ENCODE measurements at places on chromosomes 4 and X. TPM values are rescaled to one million over a fixed set of nuclear protein-coding genes. Genes with fewer than 3 reads are reported as not detected.

DNA sequence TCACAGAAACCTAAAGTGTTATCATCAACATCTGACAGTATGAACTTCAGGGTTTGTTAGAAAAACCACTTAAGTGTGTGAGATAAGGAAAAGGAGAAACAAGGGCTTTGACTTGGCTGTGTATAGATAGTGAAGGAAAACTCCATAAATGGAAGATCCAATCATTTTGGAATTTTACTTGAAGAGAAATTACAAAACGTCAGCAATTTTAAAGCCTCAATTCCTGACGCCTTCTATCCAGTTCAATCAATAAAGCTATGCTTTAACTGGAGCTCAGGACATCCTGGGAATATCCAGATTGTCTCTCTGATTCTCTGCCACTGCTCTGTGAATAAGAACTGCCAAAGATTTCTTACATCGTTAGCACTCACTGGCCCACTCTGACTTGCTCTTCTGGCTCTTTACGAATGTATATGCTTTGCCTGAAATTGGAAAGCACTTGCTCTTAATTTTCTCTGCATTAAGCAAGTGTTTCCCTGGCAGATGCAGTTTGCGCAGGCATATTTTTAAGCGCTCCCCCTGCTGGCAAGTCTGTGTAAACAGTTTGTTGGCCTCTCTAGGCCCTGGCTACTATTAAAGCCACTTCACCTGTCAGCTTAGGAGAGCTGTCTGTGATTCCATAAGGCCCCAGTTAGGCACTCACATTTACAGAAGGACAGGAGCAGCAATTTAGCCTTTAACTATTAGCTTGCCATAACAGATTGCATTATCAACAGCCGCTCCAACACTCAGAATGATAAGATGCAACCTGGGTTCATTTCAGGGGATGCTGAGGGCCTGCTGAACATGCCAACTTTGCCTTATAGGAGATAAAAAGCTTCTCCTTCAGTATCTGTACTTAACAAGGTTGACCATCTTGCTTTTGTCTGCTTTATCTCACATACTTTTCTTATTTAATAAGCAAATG lies 251.4 kb upstream of the DDX53 start:
- peak; percentile 20 for DNase-seq

- no peak for DNase-seq
These were observed 192.8 kb downstream of the SMIM20 start for GRCh38 chr4:26106776-26107175.

- DNase-seq: peak; percentile 50
These were observed 8.4 kb upstream of the ELF4 start for GRCh38 chrX:130118441-130119311.

DNA sequence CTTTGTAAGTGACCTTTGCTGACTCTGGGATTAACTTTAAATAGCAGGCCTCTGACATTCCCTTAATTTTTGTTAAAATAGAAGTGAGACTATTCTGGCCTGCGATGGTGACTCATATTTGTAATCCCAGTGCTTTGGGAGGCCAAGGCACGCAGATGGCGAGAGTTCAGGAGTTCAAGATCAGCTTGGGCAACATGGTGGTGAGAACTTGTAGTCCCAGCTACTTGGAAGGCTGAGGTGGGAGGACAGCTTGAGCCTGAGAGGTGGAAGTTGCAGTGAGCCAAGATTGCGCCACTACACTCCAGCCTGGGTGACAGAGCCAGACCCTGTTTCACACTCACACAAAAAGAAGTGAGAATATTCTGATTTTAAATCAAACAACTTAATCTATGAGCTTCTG lies 27.3 kb downstream of the ZNF330 start:
- peak; percentile 42 for DNase-seq

GRCh38 chr4:163166041-163166579 lies 580 bp downstream of the NAF1 start:
- DNase-seq: peak; percentile 47

- no peak for DNase-seq
These were observed 30.4 kb downstream of the BOD1L1 start for GRCh38 chr4:13597141-13597540.

DNA sequence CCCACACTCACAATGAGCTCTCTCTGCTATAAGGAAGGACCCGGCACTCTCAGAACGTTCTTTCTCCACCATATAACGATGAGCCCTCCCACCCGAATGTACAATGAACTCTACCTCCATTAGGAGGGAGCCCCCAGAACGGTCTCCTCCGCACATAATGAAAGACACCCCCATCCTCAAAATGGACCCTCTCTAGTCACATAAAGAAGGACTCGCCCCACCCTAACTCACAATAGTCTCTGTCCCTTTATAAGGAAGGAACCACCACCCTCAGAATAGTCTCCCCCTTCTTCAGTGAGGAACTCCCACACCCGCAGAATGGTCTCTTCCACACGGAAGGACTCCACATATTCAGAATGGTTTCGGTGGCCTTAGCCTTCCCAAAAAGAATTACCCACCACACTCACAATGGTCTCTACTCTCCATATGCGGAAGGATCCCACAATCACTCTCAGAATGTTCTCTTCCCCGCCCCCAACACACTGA lies 477 bp downstream of the SLC35A2 start:
- DNase-seq: no peak

- DNase-seq: no peak
These were observed 94.5 kb downstream of the RASGEF1B start for GRCh38 chr4:81377191-81377590.

DNA sequence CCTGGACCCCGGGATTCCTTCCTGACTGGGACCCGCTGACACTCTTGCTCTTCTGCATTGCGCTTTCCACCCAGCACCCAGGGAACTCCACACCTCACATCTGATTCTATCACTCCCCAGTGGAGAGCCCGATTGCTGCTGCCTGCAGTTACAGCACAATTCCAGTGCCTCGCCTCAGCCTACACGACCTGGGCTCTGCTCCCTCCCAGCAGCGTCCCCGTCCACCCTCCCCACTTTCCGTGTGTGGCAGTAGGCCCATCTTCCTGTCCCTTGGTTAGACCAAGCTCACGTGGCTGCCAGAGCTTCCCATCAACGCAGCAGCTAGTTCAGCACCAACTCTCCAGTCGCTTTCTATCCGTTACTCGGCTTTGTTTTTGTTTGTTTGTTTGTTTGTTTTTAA lies 66.6 kb upstream of the SORBS2 start:
- DNase-seq: no peak

- no peak for DNase-seq
These were observed 3.3 kb upstream of the EPGN start for GRCh38 chr4:74305000-74305399.

DNA sequence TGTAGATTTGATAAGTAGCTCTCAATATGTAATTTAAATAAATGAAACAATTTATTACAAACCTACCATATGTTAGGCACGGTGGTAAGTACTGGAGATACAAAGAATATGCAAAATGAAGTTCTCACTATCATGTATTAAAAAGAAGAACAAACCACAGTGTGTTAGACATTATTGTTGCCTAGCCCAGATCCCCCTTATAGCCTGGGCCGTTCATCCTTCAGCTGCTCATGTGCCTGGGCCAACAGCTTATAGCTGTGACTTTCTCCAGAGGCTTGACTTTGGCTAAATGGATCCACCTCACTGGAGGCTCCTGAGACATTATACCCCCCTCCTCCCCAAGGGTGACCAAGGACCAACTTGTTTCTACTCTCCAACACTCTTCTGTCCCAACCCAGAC lies 29.8 kb upstream of the CCNG2 start:
- DNase-seq: no peak

GRCh38 chrX:41386222-41386990 lies 52.4 kb downstream of the DDX3X start:
- no peak for DNase-seq

GRCh38 chr4:47499700-47500099 lies 14.6 kb downstream of the ATP10D start:
- DNase-seq: no peak

GRCh38 chr4:119207051-119207450 lies 5.5 kb upstream of the USP53 start:
- no peak for DNase-seq

DNA sequence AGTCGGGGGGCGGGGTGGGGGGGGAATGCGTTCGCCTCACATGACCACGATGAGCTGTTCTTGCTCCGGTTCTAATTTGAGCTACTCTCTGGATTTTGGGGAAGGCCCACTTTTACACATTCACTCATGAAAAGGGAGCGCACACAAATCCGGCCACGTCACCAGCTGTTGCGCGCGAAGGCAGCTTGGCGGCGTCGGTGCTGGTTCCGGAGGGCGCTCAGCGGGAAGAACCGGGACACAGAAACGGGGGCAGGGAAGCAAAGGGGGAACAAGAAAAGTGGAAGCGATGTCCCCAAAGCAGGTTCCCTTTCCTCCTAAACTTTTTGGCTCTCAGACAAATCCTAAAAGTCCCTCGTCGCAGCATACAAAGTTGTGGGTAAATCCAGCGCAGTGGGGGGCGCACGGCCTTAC lies 605 bp downstream of the ANXA5 start:
- peak; percentile 76 for DNase-seq

GRCh38 chrX:10574663-10575062 lies 45.7 kb downstream of the MID1 start:
- peak; percentile 11 for DNase-seq

DNA sequence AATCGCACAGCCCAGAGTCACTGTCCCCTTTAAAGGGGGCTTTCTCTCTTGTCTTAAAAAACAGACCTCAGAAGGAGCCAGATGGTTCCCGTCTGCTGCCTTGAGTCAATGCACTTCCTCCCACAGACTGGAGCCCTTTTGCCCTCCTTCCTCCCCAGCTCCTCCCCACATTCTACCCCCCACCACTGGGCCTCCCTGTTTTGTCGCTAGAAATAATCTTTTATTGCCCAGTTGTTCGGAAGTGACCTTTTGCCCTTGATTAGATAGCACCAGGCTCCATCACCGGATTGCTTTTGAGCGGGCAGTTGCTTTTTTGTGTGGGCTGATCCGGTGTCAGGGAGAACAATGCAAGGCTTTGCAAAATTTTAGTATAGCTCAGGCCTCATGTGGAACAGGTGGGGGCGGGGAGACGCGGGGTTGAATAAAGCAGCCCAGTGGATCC lies 47.7 kb downstream of the SPRY1 start:
- no peak for DNase-seq

DNA sequence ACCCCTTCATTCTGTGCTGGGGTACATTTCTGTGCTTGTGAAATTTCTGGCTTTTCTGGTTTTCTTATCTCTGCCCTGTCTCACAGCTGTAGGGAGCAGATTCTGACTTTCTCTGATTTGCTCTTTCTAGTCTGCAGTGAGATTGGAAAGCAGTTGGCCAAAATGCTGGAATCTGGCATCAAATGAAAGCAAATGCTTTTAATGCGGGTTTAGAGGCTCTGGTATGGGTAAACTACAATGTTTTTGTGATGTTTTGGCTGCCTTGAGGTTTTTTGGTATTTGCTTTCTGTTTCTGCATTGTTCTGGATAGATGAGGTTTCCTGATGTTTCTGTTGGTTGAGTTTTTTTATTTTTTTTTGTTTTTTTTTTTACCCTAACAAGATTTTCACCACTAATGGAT lies 23.8 kb downstream of the SMIM20 start:
- no peak for DNase-seq

- no peak for DNase-seq
These were observed 544.3 kb downstream of the TRIML1 start for GRCh38 chr4:188683571-188683970.

DNA sequence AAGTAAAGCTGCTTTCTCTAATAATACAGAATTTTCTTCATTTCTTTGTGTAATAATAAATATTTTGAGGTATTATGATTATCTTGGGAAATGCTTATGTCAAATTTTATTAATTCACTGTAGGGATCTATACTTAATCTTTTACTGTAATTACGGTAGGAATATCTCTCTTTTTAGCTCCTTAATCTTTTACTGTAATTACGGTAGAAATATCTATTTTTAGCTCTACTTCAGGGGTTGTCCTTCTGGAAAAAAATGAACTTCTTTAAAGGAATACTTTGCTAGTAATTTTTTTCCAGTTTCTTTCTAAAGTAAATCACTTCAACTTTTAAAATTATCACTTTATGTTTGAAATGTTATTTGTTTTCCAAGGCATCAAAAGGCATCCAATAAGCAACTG lies 2229.4 kb upstream of the AGA start:
- DNase-seq: no peak

GRCh38 chr4:98290511-98290910 lies 29.3 kb downstream of the RAP1GDS1 start:
- no peak for DNase-seq

The UGT2A3 gene
- not detected for total RNA-seq

The ANKRD37 gene
- total RNA-seq: 20.6 TPM

The USP26 gene
- total RNA-seq: 20.9 TPM

The TMPRSS11F gene
- total RNA-seq: not detected

The GPC3 gene
- not detected for total RNA-seq

The CD38 gene
- total RNA-seq: 0.23 TPM

Measured in HT1080 (cell line).